Chondrocyte (in vitro differentiated cells): ENCODE measurements at places on chromosomes 5 and 9.

DNA sequence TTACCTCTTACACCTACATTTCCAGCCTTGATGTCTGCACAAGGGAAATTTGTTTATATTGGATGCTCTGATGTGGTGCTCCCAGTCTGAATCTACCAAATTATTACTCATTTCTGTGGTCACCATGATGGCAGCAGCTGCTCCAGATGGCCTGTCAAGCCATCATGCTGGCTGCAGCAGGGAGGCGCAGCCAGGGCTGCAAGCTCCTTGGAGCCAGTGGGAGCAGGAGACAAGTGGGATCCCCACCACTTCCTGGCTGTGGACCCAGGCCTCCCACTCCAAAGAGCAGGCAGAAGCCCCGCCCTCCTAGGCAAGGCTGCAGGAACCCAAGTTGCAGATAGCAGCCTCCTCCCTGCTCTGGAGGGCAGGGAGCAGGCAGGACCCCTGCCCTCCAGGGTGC lies 241.1 kb upstream of the ATP10B start:
- H3K36me3 ChIP-seq, result no peaks in the 10 kb centered on the region
- no peak overlapping the region for H3K27ac ChIP-seq
- H3K4me1 ChIP-seq, result no peaks in the 10 kb centered on the region
- H3K27me3 ChIP-seq, result peaks cover 3% of the 10 kb centered on the region
- no peak for DNase-seq

- no peaks in the 10 kb centered on the region for H3K4me1 ChIP-seq
- H3K27me3 ChIP-seq, result peaks cover 9% of the 10 kb centered on the region
- H3K36me3 ChIP-seq, result no peaks in the 10 kb centered on the region
- no peak overlapping the region for H3K4me3 ChIP-seq
- no peak overlapping the region for H3K27ac ChIP-seq
Measured at GRCh38 chr5:156004754-156005153, 322.2 kb upstream of the SGCD start.

DNA sequence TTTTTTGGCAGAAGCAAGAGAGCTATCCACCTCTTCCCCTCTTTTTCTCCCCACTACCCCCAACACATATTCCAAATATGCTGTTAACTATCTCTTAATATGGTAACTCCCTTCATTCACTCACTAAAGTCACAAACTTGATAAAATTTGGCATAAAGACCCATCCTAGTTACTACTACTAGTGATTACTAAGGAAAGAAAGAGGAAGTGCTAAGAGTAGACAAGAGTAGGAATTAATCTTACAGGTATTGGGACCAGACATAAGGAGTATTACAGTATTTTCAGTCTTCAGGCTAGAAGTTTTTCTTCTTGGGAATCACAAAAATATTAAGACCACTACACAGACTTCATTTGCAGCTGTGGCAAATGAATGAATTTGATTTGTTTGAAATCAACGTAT lies 2.2 kb downstream of the ADAMTS6 start:
- no peaks in the 10 kb centered on the region for H3K36me3 ChIP-seq
- peaks cover 26% of the 10 kb centered on the region for H3K4me1 ChIP-seq
- no peak for DNase-seq
- H3K27ac ChIP-seq, result no peak overlapping the region
- H3K27me3 ChIP-seq, result no peaks in the 10 kb centered on the region
- H3K4me3 ChIP-seq, result no peak overlapping the region

GRCh38 chr5:177547736-177548135 lies 6.6 kb downstream of the FAM193B start:
- peaks cover 6% of the 10 kb centered on the region for H3K36me3 ChIP-seq
- H3K27ac ChIP-seq, result peak overlapping the region; percentile 62
- no peaks in the 10 kb centered on the region for H3K27me3 ChIP-seq
- no peak for DNase-seq
- peaks cover 71% of the 10 kb centered on the region for H3K4me1 ChIP-seq

GRCh38 chr5:123813937-123814624 lies 302.1 kb downstream of the CSNK1G3 start:
- peaks cover 34% of the 10 kb centered on the region for H3K4me1 ChIP-seq
- H3K27ac ChIP-seq, result no peak overlapping the region
- no peak overlapping the region for H3K4me3 ChIP-seq
- no peaks in the 10 kb centered on the region for H3K27me3 ChIP-seq

DNA sequence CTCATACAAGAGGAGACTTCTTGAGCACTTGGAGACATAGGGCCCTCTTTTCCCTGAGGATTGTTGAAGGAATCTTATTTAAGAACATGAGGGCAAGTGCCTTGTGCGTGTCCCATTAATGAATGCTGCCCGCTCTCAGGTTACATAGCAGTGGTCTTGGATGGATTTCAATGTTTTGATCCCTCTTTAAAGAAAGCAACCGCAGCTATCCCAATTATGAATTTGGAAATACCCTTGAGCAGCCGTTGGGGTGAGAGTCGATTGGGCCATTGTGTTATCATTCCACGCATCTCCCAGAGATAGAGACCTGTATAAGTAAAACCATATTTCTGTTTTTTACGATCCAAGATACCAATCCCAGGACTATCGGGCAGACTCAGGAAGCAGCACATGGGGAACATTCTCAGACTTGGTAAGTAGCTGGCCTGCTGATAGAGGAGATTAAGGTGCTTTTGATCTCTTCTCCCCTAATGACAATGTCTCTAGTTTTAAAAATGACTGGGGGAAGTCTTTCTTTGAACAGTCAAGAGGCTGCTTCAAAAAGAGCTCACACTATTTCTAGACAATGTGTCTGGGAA lies 145.3 kb downstream of the MACROH2A1 start:
- H3K27ac ChIP-seq, result no peak overlapping the region
- DNase-seq, result no peak
- H3K36me3 ChIP-seq, result peaks cover 2% of the 10 kb centered on the region
- H3K4me1 ChIP-seq, result no peaks in the 10 kb centered on the region
- H3K4me3 ChIP-seq, result no peak overlapping the region
- H3K27me3 ChIP-seq, result no peaks in the 10 kb centered on the region
